Activated CD8-positive, alpha-beta memory T cell treated with anti-CD3 and anti-CD28 coated beads for 48 hours (primary cell): ENCODE measurements at places on chromosomes 1 and 21.

- DNase-seq, result no peak
These were observed 202.2 kb upstream of the MAP1LC3C start for GRCh38 chr1:242201090-242201489.

DNA sequence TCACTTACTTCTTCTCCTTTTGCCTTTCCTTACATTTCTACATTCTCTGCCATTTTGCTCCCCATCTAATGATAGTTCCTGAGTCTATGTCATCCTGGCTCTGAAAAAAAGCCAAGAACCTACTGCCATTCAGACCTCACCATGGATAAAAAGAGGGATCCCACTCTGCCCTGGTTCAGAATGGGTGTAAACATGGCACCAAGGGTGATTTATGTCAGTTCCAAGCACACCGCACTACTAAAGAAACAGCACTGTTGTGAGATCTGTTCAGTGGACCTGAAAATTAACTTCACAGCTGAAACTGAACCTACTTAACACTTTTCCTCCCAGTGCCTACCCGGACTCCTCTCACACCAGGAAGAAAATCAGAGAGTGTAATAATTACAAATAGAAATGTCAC is 72.3 kb upstream of the NTPCR start:
- DNase-seq, result no peak

DNA sequence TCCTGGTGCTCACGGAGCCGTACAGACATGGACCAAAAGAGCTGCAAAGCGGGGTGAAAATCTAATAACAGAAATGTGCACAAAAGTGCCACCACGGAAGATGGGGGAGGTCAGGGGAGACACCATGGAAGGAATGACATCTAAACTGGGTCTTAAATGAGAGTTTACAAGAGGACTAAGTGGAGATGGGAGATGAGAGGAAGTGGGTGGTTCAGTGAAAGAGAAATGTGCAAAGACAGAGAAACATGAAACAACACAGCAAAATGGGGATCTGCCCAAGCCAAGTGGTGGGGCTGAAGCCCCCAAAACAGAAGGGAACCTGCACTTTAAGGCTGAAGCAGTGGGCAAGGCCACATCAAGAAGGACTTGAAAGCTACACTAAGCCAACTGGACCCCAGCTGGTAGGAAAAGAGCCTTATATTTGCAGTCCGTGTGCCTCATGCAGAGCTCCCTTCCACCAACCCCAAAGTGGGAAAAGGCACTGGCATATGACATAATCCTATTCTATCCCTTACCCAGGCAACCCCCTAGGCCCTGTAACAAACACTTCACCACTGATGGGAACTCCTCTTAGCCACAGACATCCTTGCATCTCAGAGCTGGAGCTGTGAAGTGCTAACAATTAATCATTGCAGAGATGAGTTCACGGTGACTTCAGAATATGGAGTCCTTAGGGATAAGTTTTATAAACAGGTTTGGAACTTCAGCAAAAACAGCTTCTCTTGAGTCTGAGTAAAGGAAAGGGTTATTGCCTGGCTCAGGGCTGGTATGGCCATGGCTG is 198.6 kb upstream of the EDN2 start:
- DNase-seq, result no peak

DNA sequence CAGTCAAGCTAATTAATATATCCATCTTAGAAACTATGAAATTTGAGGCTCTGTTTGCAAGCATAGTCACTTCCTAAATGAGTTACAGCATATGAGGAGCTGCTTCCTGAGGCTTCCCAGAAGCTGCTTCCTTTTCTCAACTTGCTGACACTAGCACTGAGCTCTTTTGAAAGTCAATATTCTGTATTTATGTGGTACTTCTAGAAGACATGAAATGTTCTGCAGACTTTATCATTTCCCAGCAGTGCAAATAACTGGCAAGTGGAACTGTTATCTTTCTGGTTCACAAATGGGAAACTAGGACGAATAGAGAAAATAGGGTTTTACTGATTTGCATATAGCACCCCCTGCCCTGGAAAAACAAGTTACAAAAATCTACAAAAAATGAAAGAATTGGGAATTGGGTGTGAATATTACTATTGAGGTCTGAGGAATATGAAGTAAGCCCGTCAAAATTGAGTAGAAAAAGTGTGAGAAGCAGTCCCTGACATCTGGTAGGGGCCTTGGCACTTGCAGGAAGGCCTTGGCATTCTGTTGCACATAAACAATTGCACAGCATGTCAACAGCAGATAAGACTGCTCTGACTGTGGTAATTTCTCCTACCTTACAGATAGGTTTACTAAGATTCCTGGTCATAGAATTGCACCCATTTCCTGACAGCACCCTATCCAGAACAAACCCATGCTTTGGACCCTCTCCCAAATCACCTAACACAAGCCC is 7.1 kb downstream of the GIPC2 start:
- DNase-seq, result no peak

GRCh38 chr1:212454741-212455140 is 22.0 kb downstream of the NENF start:
- DNase-seq, result no peak

GRCh38 chr1:100028765-100029164 is 59.0 kb downstream of the SLC35A3 start:
- no peak for DNase-seq

DNA sequence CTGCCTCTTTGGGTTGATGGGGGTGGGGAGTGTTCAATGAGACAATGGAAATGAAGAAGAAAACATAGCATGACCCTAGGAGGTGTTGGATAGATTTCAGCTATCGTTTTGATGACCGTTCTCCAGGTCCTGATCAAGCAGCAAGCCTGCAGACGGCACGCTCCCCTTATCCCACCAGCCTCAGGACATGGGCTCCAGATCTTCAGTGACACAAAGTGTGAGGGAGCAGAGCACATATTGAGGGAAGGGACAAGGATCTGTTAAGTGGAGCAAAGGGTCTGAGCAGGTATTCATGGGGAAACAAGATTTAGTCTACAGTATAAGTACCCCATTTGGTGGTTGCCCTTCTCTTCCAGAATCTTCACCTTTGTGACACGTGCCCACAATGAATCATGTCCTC is 4.7 kb downstream of the SPRR5 start:
- no peak for DNase-seq

GRCh38 chr1:98421085-98421435 is 240.5 kb upstream of the SNX7 start:
- DNase-seq, result no peak

GRCh38 chr1:49060766-49061165 is 284.1 kb upstream of the BEND5 start:
- no peak for DNase-seq

- DNase-seq, result no peak
These were observed 208.7 kb downstream of the SIPA1L2 start for GRCh38 chr1:232421143-232421796.

- DNase-seq, result no peak
These were observed 25.5 kb downstream of the MAN1C1 start for GRCh38 chr1:25641931-25642573.

DNA sequence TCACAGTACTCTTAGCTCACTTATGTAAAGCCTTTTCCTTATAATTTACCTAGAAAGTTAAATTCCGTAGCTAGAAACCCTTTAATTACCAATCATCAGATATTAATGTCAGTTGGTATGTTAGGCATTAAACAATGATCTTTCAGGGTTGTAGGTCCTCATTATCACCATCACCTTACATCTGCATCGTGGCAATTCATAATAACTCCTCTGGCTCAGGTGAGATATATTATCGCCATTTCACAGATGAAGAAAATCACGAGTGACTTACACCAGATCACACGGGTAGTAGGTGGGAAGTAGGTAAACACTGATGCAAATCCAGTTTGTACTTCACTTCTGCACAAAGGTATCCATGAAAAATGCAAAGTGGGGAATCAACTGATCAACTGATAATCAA is 639 bp downstream of the NUP133 start:
- DNase-seq, result no peak

- DNase-seq, result no peak
These were observed 28.1 kb upstream of the TGFB2 start for GRCh38 chr1:218317061-218317460.

GRCh38 chr21:32425628-32426027 is 13.1 kb downstream of the EVA1C start:
- DNase-seq, result no peak

DNA sequence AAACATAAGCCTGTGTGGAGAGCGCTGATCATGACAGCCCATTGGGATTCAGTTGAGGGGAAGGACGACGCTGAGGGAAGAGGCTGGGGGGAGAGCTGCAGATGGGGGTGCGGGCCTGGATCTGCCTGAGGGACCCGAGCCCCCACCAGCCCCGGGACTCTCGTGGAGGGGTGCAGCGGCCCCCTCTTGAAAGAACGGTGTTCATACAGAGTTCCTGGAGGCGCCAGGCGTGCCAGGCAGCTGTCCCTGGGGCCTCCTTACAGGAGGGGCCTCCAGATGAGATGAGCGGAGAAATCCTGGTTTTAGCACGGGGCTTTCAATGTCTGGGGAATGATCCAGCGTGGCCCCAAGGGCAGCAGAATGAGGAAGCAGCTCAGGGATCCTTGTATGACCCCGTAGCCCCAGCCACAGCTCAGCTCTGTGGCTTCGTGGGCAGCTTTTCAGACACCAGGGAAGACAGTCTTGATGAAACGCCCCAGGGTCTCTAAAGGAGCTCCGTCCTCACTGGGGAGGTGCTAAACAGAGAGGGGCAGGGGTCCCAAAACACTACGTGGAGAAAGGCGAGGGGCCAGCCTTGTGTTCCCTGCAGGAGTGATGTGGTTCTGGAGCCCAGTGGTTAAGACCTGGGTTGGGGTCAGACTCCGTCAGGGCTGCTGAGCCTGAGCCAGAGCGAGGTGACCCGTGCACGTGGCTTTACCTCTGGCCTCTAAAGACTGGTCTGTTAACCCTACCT is 7.2 kb upstream of the DSCAM start:
- no peak for DNase-seq

DNA sequence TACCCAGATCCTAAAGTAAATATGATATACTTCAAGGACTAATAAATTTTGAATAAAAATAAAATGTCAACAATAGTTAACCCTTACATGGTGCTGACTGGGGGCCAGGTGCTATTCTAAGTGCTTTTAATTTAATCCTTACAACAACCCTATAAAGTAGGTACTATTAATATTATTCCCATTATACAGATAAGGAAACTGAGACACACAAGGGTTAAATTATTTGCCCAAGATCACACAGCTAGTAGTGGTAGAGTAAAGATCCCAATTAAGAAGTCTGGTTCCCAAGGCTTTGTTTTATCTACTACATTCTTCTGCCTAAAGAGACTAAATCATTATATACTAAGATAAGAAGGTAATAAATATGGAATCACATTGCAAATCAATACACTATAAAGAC is 34.2 kb downstream of the SYNJ1 start:
- DNase-seq, result no peak

- DNase-seq, result no peak
These were observed 15.9 kb downstream of the COL8A2 start for GRCh38 chr1:36109041-36109679.

GRCh38 chr21:33109574-33110339 is 39.8 kb downstream of the OLIG1 start:
- DNase-seq, result no peak

DNA sequence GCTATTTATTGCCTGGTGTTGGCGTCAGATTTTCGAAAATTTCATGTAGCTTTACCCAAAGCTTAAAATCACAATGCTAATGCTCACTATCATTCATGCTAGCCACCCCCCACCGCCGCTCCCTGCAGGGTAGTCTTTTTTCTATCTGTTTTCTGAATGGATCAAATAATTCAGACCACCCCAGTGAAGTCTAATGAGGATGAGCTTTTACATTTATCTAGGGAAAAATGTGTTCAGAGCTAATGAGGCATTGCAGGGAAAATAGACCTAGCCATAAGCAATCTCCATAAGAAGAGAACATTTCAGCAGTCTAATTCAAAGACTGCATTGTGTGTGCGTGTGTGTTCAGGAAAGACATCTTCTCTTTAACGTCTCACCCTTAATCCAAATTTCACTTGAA is 533.0 kb upstream of the PRMT6 start:
- DNase-seq, result no peak

GRCh38 chr1:11610629-11611180 is 43.5 kb downstream of the FBXO2 start:
- no peak for DNase-seq

GRCh38 chr1:208939537-208940085 is 643.9 kb upstream of the CAMK1G start:
- no peak for DNase-seq

GRCh38 chr1:42118125-42118524 is 35.1 kb upstream of the GUCA2B start:
- DNase-seq, result no peak

GRCh38 chr1:184753608-184754475 is 816 bp downstream of the EDEM3 start:
- DNase-seq, result no peak

- DNase-seq, result peak; percentile 82
These were observed at the start of gene SCAMP3 for GRCh38 chr1:155261852-155262673. SCAMP3 (minus strand) TSS chr1:155262360; CDS start chr1:155262151, 209 bp downstream.

GRCh38 chr1:8439015-8439702 is 121.2 kb downstream of the SLC45A1 start:
- no peak for DNase-seq

GRCh38 chr1:232662910-232663309 is 33.0 kb upstream of the SIPA1L2 start:
- DNase-seq, result no peak

DNA sequence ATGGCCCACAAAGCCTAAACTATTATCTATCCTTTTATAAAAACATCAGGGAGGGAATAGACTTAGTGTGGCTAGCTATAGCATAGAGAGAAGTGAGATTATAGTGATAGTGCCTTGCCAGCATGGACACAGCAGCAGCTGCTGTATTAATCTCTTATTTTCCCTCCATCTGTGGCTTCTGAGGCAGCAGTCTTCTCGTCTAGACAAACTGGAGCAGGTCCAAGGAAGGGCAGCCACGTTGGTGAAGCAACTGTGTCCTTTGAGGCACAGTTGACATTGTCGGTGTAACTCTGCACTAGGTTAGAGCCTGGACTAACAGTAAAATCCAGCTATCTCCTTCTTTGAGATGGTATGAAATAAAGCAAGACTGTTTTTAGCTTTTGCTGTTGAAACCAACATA is 131.3 kb downstream of the CACHD1 start:
- no peak for DNase-seq

GRCh38 chr1:233189526-233189925 is 106.0 kb downstream of the PCNX2 start:
- DNase-seq, result no peak
